GM23338 (cell line): ENCODE measurements at places on chromosomes 6 and 20. TPM values are rescaled to one million over a fixed set of nuclear protein-coding genes. Genes with fewer than 3 reads are reported as not detected.

DNA sequence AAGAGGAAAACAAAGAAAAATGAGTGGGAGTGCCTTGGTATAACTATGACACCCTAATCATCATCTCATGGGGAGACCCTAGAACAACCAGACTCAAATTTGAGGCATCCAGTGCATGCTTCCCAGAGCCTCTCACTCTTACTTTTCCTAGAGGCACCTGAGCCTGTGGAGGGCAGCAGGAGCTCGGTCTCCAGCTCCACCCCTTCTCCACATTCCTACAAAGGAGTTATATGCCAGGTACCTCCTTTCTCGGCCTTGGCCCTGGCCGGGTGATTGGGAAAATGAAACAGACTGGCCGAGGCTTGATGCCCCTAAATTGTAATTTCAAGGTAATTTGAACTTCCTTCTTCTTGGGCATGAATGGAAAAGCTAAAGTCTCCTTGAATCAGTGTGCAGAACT, 761.2 kb upstream of the CHD6 start:
- H3K4me3 ChIP-seq: no peak overlapping the region
- no peak for DNase-seq
- no peak overlapping the region for H3K27ac ChIP-seq
- H3K27me3 ChIP-seq: no peaks in the 10 kb centered on the region

DNA sequence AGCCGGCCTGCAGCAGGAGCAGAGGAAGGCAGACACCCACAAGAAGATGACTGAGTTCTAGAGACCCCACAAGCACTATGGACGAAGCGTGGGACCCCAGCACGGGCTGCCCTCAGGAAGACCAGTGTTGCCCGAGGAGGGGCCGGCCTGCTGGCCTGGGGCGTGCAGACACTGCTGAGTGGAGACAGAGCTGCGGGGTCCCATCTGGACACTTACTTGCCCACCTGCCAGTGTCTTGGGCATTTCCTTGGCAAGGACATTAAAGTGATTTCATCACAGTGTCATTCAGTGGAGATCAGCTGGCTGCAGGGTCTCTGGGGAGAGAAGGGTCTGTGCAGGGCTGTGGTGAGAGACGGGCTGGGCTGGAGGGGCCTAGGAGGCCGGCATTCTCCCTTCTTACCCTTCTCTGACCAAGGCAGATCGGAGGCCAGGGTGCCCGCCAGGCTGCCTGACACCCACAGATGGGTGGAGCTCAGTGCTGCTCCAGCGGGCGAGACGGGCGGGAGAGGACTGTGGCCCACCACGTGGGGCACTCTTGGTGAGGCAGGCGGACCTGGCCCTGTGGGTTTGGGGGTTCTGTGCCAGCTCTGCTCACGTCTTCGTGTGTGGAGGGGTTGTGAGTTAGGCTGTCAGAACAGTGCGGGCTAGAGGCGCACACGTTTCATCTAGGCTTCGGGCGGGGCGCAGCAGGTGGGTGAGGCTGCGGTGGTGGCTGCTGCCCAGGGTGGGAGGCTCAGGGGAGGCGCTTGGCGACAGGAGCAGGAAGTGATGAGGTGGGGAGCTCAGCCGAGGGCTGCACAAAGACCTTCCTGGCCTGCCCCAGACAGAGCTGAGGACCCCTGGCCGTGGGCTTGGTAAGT, at the start of gene LIME1:
LIME1 (plus strand) TSS at position 806 of the 860 bp plus-strand sequence. CDS start 886 bp downstream, outside the sequence.
- no peak within 1 kb of the TSS for H3K27ac ChIP-seq
- peaks cover 6% of the 10 kb centered on the region for H3K27me3 ChIP-seq
- H3K4me1 ChIP-seq: no peaks in the 10 kb centered on the region; the same call in 1 of the 2 replicates
- H3K4me3 ChIP-seq: peak within 1 kb of the TSS; percentile 63

Gene IL17F
- total RNA-seq: not detected in 2 replicates

Gene PLAGL1
- total RNA-seq: 0.66 and 0.90 TPM in 2 replicates

DNA sequence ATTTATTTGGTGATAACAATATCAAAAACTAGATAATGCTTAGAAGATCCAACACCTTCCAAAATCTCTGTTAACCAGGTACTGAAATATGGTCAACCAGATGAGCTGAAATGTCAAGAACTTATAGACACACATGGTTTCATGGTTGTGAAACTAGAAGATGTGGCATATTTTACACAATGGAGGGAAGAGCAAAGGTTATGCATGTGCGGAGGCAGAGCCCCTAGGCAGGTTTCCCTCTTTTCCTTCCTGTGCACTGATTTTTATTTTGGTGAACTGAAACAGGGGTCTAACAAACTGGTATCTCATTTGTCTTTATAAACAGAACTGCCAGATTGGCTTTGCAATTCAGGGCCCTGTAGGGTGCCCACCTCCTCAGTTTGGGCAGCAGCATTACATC, 91.6 kb downstream of the PRL start:
- no peaks in the 10 kb centered on the region for H3K27me3 ChIP-seq
- DNase-seq: no peak
- H3K4me1 ChIP-seq: no peaks in the 10 kb centered on the region

Gene SGK2
- 0.08 and 0.42 TPM in 2 replicates for total RNA-seq

GRCh38 chr6:2576499-2576898, 174.2 kb downstream of the MYLK4 start:
- H3K27ac ChIP-seq: no peak overlapping the region
- DNase-seq: no peak
- no peak overlapping the region for H3K4me3 ChIP-seq
- H3K36me3 ChIP-seq: no peaks in the 10 kb centered on the region
- no peaks in the 10 kb centered on the region for H3K27me3 ChIP-seq

DNA sequence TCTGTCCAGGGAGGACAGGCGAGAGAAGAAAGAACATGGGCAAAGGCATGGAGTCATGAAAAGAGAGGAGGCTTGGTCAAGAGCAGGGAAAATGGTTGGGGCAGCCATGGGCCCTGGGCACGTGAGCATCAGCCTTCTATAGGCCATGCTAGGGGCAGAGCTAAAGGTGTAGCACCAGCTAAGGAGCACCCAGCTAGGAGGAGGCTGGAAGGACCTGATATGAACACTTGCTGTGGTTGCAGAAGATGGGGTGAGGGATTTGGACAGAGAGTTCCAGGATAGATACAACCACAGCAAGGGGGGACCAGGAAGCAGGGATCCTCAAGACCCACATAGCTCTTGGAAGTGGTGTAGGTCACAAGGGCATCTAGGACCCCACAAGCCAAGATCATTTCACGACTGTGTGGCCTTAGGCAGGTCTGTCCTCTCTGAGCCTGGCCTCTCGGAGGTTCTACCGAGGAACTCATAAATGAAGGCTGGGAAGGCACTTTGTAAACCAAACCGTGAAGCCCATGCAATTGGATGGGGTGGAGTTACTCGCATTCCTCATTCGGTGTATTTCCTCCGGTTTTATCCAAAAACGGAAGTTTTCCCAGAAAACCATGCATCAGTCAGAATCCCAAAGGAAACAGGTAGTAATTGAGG, 74.0 kb upstream of the TOP1 start:
- no peaks in the 10 kb centered on the region for H3K27me3 ChIP-seq
- H3K36me3 ChIP-seq: no peaks in the 10 kb centered on the region
- no peak overlapping the region for H3K27ac ChIP-seq

Gene ZNF334
- total RNA-seq: 15.2 and 19.1 TPM in 2 replicates

DNA sequence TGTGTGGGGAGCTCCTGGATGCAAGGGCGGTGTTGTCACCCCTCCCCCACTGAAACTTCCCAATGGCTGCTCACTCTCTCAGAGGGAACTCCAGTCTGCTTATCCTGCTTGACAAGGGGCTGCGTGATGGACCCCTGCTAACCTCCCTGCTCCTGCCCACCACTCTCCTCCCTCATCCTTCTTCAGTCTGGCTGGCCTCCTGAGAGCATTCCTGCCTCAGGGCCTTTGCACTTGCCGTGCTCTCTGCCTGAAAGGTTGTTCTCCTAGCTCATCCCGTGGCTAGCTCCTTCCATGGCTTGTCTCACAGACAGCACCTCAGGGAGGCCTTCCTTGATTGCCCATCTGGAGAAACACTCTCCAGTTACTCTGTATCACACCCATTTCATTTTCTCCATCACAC, 73.9 kb upstream of the ZNFX1 start:
- no peak overlapping the region for H3K4me3 ChIP-seq
- no peak overlapping the region for H3K27ac ChIP-seq
- no peaks in the 10 kb centered on the region for H3K27me3 ChIP-seq
- H3K4me1 ChIP-seq: no peaks in the 10 kb centered on the region
- H3K36me3 ChIP-seq: no peaks in the 10 kb centered on the region
- DNase-seq: no peak

GRCh38 chr20:33576432-33577125, 85.5 kb upstream of the C20orf144 start:
- H3K27me3 ChIP-seq: no peaks in the 10 kb centered on the region
- 0 out of 2 replicates have a peak, but pooled peaks cover 4% of the 10 kb centered on the region for H3K36me3 ChIP-seq
- H3K4me1 ChIP-seq: no peaks in the 10 kb centered on the region; the same call in none of the 2 replicates
- no peak overlapping the region for H3K4me3 ChIP-seq
- no peak overlapping the region for H3K27ac ChIP-seq
- peak; percentile 28 for DNase-seq

GRCh38 chr20:40087496-40087895, 601.5 kb downstream of the MAFB start:
- no peak overlapping the region for H3K4me3 ChIP-seq
- H3K36me3 ChIP-seq: peaks cover 3% of the 10 kb centered on the region; the same call in 1 of the 2 replicates
- DNase-seq: no peak
- no peak overlapping the region for H3K27ac ChIP-seq
- H3K27me3 ChIP-seq: no peaks in the 10 kb centered on the region

DNA sequence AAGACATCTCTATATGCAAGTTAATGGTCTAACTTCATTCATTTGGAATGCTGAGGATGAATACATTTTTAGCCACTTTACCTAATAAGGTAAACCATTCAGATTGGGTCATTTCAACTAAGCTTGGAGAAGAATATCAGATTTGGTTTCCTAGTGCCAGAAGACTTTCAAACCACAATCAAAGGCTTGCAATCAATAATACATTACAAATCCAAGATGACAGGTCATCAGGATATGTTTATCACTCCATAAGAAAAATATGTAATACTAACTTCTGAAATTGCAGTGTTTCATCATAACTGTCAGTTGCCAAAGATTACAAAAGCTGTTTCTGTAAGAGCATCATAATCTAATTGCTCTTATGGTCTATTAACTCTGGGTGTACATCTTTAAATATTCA, 654.0 kb downstream of the COL12A1 start:
- H3K27me3 ChIP-seq: no peaks in the 10 kb centered on the region
- no peak overlapping the region for H3K4me3 ChIP-seq
- no peak for DNase-seq
- no peaks in the 10 kb centered on the region for H3K36me3 ChIP-seq
- H3K4me1 ChIP-seq: no peaks in the 10 kb centered on the region

DNA sequence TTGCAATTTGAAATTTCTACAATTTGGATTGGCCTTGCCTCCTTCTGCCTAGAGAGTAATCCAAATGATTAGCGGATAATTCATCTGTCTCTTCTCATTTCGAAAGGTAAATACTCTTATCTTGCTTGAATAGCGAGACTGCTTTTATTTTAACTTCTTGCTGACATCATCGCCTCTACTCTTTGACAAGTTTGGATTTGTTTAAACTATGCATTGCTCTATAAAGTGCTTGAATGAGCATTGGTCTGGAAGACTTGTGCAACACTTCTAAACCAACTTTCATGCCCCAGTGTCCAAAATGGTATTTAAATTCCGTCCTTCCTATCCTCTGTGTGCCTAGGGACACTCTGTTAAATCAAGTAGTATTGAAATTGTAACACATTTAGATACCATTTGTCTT, 384.1 kb upstream of the SLC35B3 start:
- H3K36me3 ChIP-seq: no peaks in the 10 kb centered on the region
- H3K27me3 ChIP-seq: no peaks in the 10 kb centered on the region
- H3K27ac ChIP-seq: no peak overlapping the region
- H3K4me3 ChIP-seq: no peak overlapping the region

Gene LY86
- total RNA-seq: not detected in 2 replicates

GRCh38 chr6:150730801-150731457, 131.2 kb downstream of the PLEKHG1 start:
- no peaks in the 10 kb centered on the region for H3K27me3 ChIP-seq
- H3K36me3 ChIP-seq: no peaks in the 10 kb centered on the region
- DNase-seq: no peak
- H3K4me1 ChIP-seq: no peaks in the 10 kb centered on the region
- no peak overlapping the region for H3K27ac ChIP-seq

Gene BPI
- total RNA-seq: not detected in 2 replicates

DNA sequence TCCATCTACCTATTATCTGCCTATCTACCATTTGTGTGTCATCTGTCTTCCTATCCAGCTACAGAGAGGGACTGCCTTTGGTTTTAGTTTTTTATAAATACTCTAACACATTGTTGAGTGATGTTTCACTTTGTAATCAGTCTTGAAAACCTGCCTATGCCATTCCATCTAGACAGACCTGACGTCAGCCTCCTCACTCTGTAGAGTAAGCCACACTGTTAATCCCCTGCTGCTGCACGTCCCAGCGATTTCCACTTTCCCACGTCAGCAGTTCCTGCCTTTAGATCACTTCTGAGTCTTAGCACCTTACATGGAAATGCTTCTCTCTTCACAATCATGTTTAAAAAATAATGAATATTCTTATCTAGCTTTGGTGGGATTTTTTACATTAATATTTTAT, 54.8 kb downstream of the PLG start:
- no peak overlapping the region for H3K4me3 ChIP-seq
- no peaks in the 10 kb centered on the region for H3K36me3 ChIP-seq
- DNase-seq: no peak
- no peak overlapping the region for H3K27ac ChIP-seq
- H3K4me1 ChIP-seq: no peaks in the 10 kb centered on the region
- H3K27me3 ChIP-seq: no peaks in the 10 kb centered on the region

DNA sequence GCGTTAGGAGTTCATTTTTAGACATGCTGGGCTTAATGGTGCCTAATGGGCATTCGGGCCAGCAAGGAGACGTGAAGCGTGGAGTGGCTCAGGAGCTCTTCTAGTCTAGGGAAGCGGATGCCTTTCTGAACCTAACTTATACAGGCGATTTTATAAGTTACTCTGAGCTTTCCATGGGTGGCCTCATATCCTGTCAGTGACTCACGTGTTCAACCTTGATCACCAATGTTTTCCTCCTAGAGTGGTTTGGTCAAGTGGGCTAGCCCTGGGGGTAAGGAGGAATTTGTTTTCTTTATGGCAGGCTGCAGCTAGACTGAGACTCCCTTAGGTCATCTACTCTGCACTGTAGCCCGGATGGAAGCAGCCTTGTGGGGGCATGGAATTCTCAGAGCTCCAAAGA, 52.1 kb downstream of the PLAGL1 start:
- no peaks in the 10 kb centered on the region for H3K36me3 ChIP-seq
- DNase-seq: no peak
- no peak overlapping the region for H3K27ac ChIP-seq
- peaks cover 43% of the 10 kb centered on the region for H3K4me1 ChIP-seq

- H3K4me1 ChIP-seq: peaks cover 57% of the 10 kb centered on the region
- H3K27ac ChIP-seq: no peak overlapping the region
- H3K27me3 ChIP-seq: peaks cover 23% of the 10 kb centered on the region
- no peaks in the 10 kb centered on the region for H3K36me3 ChIP-seq
- no peak overlapping the region for H3K4me3 ChIP-seq
Observed at GRCh38 chr20:62977613-62978560, 25.4 kb downstream of the SLC17A9 start.
